ENCODE measurements at places on chromosomes 12 and 14.

GRCh38 chr12:11686120-11686519 is 36.6 kb downstream of the ETV6 start:
- no peak for DNase-seq

DNA sequence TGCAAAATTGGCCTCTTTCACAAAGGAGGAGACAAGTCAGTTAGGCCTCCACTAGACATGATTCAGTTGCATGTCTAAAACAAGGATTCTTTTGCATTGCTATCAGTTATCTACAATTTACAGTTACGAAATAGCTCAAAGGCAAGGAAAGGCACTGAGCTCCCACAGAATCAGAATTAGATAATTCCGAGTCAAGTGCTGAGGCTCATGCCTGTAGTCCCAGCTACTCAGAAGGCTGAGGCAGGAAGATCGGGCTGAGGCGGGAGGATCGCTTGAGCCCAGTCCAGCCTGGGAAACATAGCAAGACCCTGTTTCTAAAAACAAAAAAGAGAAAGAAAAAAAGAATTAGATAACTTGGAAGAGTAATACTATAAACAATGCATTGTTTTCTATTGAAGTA is 12.3 kb upstream of the RTRAF start:
- DNase-seq: no peak

DNA sequence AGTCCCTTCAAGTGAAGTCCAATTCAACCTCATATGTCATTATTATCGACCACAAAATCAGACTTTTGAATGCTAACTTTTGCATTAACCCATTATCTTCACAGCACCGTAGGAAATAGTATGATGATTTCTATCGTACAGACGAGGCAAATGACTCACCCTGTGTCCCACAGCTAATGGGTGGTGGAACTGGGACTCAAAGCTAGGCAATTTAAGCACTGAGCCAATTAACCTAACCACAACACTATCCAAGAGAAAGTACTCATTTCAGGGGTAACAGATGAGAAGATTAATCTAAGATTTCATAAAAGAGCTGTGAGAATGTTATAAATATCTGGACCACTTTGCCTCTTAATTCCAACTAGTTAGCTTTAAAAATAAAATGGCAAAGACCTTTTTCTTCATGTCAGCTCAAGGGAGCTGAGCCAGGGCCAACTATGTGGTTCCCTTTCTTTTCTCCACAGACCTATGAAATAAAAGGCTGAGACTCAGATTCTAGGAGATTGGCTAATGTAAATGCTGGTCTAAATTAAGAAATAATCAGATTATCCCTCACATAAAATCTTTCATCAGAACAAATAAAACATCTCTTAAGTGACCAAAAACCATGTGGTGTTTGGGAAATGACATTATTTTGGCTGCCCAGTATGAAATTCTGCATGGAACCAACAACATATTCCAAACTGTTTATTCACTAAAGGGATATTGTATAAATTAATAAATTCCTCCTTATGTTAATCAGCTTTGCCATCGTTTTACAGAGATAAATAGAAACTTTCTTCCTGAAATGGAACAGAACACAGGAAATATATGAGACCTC is 4.9 kb downstream of the PTGER2 start:
- DNase-seq: no peak

GRCh38 chr12:50574601-50575348 is 70.0 kb downstream of the DIP2B start:
- DNase-seq: no peak

DNA sequence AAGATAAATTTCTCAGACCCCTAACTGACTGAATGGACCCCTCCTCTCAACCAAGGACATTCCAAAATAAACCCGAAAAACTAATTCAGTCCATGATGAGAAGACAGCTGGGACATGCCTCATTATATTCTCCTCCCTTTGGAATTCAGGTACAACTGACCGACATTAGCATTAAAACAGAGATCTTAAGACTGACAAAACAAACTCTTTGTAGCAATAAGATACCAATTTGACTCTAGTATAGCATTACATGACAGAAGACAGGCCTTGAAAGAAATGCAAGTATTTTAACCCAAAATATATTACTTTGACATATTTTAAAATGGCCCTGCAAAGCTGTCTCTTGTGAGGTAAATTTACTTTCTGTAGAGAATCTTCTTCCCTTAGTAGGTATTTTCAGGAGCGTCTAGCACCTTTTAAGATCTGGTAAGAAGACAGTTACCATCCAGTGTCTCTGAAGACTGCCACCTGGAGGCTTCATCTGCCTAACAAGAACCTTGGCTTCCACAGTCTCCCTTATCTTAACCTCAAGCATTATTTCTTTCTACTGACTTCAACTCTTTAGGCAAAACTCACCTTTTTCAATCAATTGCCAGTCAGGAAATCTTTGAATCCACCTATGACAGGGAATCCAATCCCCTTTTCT is 957.5 kb downstream of the SLC6A15 start:
- no peak for DNase-seq

- DNase-seq: no peak
Measured at GRCh38 chr12:75705749-75706711, 194.6 kb upstream of the KRR1 start.

GRCh38 chr12:89352492-89353187 is at the start of gene DUSP6:
DUSP6 (minus strand) TSS chr12:89352501; CDS start chr12:89352039, 462 bp downstream.
- DNase-seq: peak; percentile 98

DNA sequence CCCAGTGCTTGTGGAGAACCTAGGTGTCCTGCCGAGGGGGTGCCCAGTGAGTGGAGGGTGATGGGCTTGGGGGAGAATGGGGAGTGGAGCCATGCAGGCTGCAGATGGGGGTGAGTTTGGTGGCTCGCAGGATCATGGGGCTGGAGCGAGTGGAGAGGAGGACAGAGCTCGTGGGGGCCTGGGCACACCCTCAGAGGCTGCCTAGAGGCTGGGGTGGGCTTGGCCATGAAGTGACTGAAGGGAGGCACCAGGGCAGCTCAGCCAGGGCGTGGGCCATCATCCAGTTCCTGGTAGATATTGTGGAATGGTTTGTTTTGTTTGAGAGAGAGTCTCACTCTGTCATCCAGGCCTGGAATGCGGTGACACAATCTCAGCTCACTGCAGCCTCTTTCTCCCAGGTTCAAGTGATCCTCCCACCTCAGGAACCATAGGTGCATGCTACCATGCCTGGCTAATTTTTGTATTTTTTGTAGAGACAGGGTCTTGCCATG is 43.4 kb upstream of the AMN start:
- no peak for DNase-seq
